ENCODE measurements at places on chromosomes 3 and 15.

DNA sequence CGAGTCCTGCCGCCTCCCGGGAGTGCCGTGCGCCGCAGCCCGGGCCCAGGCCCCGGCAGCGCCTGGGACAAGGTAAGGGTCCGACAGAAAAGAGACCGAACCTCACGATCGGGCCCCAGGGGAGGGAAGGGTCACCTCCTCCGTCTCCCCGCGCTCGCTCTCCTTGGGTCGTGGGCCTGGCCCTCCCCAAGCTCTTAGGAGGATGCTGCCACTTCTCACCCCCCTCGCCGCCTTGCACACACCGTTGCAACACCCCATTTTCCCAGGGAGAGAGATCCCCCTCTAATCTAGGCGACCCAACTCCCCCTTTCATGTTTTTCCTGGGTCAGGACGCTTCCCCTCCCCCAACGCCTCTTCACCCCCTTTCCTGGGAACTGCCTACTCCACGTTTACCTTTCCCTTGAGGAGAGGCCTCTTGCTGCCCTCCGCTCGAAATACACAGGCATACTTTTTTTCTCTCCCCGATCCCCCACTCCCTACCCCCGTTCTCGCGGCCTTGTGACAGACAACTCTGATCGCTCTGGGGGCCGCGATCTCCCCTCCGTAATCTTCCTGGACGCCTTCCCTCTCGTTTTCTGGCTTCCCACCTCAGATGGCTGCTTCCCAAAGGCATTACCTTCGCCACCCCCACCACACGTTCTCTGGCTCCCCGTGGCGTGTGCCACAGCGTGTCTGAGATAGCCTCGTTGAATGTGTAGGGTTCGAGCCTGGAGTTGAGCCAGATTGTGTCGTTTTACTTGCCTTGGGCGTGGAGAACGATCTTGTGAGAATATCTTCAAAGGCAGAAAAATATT lies 688 bp downstream of the SETD5 start:
- peak; percentile 46 for DNase-seq

- DNase-seq, result no peak
Observed at GRCh38 chr3:12289524-12289923, 654 bp downstream of the PPARG start.

- DNase-seq, result no peak
Observed at GRCh38 chr3:128281461-128282367, 128.4 kb downstream of the EEFSEC start.

DNA sequence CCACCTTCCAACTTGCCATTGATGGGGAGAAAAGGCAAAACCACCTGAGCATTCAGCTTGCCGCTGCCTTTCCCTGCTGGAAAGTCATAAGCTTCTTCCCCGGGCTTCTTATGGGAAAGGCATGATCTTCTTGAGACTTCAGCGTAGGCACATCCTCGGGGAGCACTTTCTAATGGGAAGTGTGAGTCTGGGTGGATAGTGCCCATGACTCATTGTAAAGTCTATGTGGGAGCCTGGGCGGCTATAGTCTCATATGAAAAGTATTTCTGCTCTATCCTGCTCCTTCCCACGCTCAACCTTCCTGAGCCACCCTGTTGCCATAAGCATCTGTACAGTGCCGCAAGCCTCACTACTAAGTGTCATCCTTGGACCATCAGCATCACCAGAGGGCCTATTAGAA lies 309.9 kb upstream of the THBS1 start:
- DNase-seq, result no peak

DNA sequence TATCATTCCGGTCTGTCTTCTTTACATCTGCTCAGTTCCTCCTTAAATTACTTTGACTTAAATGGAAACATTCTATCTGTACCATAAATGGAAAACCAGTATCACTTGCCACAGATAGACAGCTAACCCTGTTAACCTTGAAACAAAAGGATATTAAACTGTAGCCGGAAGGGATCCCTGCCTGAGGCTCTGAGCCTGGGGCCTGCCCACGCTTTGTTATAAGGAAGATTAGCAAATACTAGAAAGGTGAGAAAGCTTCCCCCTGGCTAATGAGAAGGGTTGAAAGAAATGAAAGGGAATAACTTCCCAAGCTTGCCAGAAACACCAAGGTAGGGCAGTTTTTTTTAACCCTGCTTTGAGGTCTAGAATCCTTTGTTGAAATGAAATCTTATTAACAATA lies 927.6 kb downstream of the FHIT start:
- DNase-seq, result no peak

DNA sequence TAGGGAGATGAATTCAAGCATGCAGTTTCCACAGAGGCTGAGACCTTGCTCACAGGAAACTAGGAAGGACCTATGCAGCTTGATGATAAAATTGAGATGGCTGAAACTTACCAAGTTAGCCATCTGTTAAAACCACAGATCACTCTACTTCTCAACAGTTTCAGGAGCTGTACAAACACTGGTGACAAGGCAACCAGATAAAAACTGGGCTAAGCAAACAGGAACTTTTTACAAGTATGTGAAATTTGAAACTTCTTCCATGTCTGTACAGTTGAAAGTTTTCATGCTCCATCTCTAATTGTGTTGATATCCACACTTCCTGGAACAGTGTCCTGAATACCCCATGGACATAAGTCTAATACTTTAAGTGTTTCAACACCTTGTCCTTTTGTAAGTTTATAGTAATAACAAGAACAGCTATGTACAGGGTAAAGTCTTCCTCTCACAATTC lies 78.2 kb downstream of the FAIM start:
- peak; percentile 90 for DNase-seq

DNA sequence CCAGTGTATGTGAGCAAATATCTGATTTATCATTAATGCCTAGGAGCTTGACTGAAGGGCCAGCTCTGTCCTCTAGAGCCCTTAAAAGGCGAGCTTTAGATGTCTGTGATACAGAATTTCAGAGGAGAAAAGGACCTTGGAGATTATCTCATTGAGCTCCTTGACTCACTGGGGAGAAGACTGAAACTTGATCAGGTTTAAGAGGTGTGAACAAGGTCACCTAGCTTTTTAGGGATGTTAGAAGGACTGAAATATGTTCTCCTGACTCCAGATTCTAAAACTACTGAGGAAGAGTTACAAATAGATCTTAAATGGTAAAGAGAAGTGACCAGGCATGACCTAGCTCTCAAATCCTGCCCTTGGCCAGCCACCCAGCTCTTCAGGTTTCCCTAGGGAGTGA lies 193.7 kb upstream of the BHLHE40 start:
- DNase-seq, result no peak

GRCh38 chr3:178851564-178851963 lies 220.0 kb downstream of the ZMAT3 start:
- DNase-seq, result no peak

DNA sequence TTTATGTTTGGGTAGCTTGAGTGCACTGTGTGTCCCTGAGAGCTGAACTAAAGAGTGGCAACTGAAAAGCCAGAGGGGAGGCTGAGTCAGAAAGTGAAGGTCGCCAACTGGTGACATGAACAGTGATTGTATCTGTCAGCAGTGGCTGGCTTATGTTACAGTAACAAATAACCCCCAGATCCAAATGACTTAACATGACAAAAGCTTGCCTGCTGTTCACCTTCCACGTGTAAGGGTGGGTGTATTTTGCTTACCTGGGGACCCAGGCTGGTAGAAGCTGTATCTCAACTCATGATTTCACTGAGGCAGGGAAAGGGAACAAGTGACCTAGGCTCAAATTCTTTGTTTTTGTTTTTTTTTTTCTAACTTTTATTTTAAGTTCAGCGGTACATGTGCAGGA lies 147.3 kb downstream of the THSD4 start:
- no peak for DNase-seq

- peak; percentile 37 for DNase-seq
Observed at GRCh38 chr15:79680720-79681119, 216.1 kb downstream of the MTHFS start.

GRCh38 chr15:25844981-25845680 lies 18.0 kb downstream of the ATP10A start:
- peak; percentile 19 for DNase-seq

DNA sequence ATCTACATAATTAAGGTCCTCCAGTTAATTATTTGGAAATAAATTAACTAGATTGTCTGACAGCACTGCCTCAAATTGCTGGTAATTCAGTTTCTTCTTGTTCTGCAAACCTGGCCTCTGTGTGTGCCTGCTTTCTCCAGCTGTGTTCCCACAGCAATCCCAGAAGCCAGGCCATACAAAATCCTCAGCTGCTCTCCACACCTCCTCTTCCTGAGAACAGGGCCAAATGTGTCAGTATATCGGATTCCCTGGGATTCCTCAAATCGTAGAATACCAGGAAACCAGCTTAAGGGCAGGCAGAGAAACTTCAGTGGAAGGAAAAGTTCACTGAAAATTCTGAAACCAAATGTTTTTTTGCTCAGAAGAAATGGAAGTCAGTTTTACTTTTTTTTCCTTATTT lies 261.4 kb downstream of the ZMAT3 start:
- DNase-seq, result no peak
